Hematopoietic multipotent progenitor cell treated with erythropoietin and hydrocortisone succinate and interleukin-3 and kit ligand, for 4 days (in vitro differentiated cells): ENCODE measurements at places on chromosomes 6 and 20.

DNA sequence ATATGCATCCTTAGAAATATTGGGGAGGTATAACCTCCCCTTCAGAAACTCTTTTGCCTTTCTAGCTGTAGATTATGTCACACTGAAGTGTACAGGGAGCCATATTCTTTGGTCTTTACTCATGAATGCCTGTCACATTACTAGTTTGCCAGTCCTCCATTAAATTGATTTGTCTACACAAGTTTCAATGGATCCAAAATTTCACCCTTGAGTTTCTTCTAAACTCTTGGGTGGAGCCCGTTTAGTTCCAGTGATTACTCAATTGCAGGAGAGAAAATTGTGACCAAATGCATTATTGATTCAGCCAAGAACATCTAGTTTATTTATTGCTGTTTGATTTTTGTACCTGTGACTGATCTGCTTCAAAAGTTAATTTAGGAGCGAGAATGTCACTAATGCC lies 60.4 kb upstream of the TFB1M start:
- no peak for DNase-seq

DNA sequence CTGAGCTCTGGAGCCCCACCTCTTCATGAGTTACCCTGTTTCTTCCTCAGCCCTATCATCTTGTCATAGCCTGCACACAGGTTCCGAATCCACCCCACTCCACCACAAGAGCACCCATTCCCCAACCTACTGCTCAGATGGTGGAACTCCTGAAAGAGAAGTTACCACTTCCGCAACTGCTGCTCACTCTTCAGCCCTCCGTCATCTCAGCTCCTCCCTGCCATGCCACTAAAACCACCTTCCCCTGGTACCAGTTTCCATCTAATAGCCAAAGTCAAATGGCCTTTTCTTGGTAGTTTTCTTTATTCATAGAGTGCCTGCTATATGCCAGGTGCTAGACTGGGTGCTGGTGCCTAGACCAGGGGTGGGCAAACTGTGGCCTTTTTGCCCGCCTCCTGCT lies 3.9 kb downstream of the RAB22A start:
- no peak for DNase-seq

GRCh38 chr6:35948725-35949124 lies 27.8 kb upstream of the SRPK1 start:
- peak; percentile 63 for DNase-seq

GRCh38 chr6:25485821-25486534 lies 166.0 kb upstream of the SCGN start:
- DNase-seq, result peak; percentile 92

- no peak for DNase-seq
These were observed 49.1 kb upstream of the TPD52L1 start for GRCh38 chr6:125104425-125104824.

- peak; percentile 45 for DNase-seq
These were observed 21.4 kb downstream of the ZFAND3 start for GRCh38 chr6:37840940-37841300.

- DNase-seq, result no peak
These were observed 258.5 kb downstream of the HIVEP2 start for GRCh38 chr6:142686507-142686887.

DNA sequence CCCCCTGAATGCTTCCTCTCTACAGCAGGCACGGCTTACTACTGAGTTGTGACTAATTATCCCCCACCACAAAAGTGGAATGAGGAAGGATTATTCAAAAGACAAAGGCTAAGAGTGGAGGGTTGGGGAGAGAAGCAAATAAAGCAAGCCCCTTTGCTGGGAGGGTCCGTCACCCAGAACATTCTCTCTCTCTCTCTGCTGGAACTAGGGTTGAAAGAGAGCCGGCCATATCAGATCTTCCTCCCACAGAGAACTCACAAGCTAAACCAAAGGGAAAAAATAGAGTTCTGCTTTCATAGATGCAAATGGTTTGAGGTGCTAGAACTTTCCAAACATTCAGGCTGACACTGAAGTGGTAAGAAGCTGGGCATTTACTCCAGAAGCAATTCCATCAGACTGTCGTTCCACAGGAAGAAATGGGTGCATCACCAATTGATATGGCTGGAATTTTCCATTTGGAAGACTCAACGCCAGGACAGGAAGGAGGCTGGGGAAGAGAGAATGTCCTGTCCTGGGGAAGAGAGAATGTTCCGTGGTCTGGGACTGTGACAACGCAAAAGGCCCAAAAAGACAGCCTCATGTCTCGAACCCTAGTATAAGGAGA lies 7.9 kb downstream of the ZMYND8 start:
- peak; percentile 49 for DNase-seq

DNA sequence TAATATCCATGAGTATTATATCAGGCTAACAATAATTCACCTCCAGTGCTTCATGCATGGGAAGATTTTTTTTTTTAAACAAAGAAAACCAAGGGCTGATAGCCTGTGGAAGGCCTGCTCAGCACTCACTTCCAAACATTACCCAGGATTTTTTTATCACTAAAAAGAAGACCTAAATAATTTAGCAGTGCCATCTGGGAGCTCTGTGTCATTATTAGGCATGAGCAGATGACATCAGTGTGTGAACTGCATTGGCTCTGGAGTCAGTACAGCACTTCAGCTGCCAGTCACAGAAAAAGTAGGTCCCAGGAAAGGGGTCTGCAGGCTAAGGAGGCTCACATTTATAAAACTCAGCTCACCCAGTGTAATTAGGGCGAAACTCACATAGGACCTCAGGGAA lies 94.8 kb downstream of the COL21A1 start:
- DNase-seq, result no peak

DNA sequence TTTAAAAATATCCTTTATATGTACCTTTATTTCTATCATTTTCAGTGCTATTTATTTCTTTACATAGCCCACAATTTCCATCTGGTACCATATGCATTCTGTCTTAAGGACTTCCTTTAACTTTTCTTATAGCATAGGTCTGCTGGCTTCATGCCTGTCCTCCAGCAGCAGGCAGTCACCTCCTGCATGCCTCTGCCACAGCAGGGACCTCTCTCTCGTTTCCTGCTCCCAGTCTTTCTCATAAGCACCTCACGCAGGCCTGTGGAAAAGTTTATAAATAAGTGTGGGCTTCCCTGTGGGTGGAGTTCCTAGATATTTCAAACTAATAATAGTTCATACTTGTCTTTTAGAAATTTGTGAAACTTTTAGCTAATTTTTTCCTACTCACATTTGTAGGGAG lies 133.9 kb downstream of the KCNQ5 start:
- DNase-seq, result no peak

GRCh38 chr6:134230087-134230700 lies 87.7 kb downstream of the SGK1 start:
- DNase-seq, result peak; percentile 59

DNA sequence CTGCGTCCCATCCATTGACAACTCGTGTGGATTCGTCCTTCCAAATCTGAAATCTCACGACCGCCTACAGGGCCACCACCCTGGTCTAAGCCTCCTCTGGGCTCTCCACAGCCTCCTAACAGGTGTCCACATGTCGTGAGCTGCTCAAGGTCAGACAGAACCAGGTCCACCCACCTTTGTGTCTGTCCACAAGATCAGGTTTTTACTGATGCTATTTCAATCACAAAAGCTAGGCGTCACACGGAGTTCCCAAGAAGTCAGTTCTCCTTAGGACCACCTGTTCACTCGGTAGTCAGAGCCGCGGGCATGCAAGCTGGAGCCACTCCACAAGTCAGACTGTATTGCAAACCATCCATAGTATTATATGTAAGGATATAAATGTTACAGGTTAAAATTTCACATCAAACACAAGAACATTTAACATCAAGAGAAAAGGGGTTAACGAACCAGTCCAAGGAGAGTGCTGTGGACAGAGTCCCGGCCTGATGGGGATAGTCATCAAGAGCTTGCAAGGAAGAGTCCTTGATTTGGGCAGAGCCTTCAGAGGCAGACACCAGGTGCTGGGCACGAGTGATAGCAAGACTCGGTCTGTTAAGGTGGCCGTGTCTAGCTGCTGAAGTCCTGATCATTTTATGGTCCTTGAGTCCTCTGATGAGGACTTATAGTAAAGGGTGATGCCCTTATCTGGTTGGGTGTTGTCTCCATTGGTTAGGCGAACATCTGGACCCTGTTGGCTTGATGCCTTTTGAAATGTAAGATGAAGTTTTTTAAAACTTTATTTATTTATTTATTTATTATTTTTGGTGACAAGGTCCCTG lies 731 bp upstream of the DNPH1 start:
- no peak for DNase-seq

- DNase-seq, result no peak
These were observed 11.7 kb downstream of the FIG4 start for GRCh38 chr6:109702791-109703190.
